ENCODE measurements at places on chromosomes 16 and 17.

GRCh38 chr16:5584109-5584508 lies 486.5 kb upstream of the EEF2KMT start:
- no peak for DNase-seq

DNA sequence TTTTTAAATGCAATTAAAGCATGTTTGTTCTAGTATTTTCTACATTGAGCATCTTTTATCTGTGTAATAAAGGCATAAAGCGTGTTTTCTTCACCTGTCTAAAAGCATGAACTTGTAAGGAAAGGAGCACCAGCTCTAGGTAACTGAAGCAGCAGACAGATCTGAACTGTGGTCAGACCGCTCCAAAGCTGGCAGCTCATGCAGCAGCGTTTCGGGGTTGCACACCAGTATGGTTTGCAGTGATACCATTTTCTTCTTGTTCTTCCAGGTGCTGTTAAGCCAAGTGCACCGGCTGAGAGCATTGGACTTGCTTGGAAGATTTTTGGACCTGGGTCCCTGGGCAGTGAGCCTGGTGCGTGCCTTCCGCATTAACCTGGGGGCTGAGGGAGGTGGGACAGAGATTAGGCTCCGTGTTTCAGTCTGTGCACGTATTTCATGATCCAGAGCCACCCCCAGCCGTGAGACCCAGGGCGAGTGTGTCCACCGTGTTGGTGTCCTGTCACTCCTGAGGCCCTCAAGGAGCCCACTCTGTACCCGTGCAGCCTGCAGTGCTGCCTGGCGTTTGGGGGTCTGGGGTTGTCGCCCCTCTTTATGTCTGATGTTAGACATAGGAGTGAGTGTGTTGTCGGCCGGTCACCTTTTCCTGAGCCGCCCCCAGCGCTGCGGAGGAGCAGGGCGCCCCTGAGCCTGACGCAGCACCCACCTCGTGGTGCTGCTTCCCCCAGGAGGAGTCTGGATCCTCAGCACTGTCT lies 136.3 kb upstream of the CHMP6 start:
- DNase-seq, result no peak

- DNase-seq, result no peak
Measured at GRCh38 chr16:54121539-54122295, 164.9 kb downstream of the IRX3 start.

- no peak for DNase-seq
Measured at GRCh38 chr16:456891-457483, 31.5 kb downstream of the RAB11FIP3 start.

DNA sequence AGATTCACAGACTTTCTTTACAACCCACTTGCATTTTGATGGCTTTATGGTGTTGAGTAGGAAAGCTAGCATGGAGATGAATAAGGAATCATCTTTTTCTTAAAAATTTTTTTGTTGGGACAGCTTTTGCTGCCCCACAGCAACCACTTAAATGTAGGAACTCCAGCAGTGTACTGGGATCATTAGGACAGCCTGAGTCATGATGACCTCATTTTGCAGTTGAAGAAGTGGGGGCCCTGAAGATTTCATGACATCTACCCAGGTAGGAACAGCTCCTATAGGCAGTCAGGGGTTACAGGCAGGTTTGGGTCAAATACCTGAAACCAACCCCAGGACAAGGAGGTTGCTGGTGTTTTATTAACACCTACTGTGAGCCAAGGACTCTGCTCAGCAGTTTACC lies 2.1 kb downstream of the METTL22 start:
- peak; percentile 60 for DNase-seq

- peak; percentile 91 for DNase-seq
Measured at GRCh38 chr16:69057400-69058378, 47.8 kb upstream of the HAS3 start.

DNA sequence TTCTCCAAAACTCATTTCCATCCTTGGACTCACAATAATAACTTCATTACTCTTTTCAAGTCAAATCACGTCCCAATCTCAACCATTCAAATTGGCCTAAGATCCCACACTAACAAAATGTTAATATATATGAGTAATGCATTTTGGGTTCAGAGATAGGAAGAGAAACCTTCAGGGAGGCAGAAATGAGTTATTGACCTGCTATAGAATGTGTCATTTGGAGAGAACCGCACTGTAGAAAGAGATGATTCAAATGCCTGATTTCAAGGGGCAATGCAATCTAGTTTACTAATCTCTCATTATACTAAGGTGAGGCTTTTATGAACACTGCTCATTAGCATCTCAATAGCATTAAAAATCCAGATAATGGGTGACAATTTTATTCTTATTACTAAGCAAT lies 1595.0 kb upstream of the GOT2 start:
- no peak for DNase-seq

DNA sequence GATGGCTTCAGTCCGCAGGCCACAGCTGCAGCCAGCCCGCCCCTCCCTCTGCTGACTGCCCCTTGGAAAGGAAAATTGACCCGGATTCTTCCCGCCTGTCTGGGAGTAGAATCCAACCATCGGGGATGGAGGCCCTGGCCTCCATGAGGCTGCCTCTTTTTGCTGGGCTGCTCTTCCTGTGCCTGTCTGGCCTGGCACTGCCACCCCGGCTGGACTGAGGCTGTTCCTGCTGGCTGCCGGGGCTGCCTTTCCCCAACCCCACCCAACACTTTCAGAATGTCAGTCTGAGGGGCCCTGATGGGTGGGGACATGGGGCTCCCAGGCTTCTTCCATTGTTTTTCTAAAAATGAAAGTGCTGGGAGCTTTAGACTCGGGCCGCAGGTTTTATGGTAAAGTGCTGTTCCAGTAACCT lies 7.3 kb downstream of the BAHCC1 start:
- DNase-seq, result no peak

DNA sequence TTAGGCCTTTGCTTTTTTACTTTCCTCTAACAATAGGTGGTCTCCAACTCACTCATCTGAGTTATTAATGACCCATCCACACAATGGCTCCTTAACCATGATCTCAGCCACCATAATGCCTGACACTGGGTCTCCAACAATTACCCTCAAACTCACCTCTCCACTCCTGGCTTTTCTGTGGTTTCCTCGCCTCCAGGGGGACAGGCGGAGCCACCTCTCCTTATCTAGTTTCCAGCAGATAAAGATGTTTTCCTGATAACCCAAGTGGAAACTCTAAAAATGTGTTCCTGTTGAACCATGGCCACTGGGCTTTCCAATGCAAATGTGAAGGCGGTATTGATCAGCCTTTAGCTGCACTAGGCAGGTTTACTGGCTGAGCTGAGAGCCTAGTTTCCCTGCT lies 9.4 kb upstream of the NOL11 start:
- DNase-seq, result no peak

DNA sequence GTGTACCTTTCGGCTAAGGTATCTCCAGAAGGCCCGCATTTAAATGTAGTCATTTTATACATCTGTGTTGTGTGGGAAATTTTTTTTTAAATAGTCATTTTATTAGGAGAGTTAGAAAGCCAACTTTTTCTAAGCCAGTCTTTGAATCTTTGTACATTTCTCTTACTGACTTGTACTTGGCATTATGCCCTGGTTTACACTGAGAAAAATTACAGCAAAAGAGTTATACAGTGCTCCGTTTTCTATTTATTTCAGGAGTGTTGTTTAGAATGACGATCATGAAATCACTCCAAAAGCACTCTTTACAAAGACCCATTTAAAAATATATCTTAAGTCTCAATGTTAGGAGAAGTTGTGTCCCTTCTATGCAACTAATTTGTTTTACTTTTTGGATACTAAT lies 91.8 kb downstream of the CYB561 start:
- DNase-seq, result no peak

GRCh38 chr17:72592967-72593325 lies 472.1 kb downstream of the SOX9 start:
- DNase-seq, result no peak

DNA sequence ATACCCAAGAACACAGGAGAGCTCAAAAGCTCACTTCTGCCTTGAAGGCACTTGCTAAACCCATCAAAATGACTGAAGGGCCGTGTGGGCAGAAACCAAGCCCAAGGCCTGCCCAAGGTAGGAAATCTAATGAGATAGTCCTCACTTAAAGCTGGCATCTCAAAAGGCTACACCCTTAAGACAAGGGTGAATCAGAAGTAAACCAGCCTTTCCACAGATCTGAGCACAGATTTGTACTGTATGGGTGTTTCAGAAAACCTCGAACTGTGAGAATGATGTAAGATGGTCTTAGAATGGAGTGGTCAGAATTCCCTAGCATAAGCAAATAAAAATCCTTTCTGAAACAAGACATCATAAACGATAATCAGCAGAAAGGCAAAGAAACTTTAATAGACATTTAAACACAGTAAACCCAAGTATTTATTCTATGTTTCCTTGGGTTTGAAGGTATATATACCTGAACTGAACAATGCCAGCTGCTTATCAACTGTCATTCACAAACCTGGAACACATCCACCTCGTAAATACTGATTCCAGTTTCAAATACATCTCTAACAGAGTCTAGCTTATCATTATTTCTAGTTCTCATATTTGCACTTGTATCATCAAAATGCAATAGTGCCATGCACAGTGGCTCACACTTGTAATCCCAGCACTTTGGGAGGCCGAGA lies 37.8 kb downstream of the GLG1 start:
- DNase-seq, result peak; percentile 39

- DNase-seq, result no peak
Measured at GRCh38 chr16:47528431-47528830, 67.3 kb downstream of the PHKB start.

- no peak for DNase-seq
Measured at GRCh38 chr16:50539053-50539695, 9.0 kb upstream of the NKD1 start.

DNA sequence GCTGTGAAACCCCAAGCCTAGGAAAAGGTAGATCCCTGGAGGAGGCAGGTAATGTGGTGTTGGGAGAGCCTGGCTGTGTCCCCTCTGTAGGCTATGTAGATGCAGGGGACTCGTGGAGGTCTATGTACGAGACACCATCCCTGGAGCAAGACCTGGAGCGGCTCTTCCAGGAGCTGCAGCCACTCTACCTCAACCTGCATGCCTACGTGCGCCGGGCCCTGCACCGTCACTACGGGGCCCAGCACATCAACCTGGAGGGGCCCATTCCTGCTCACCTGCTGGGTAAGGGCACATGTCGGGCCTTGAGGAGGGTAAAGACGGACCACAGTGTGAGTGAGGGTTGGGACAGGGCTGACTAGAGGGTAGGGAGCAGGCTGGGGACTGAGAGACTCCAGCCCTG lies 12.0 kb downstream of the ACE start:
- no peak for DNase-seq

- DNase-seq, result peak; percentile 45
Measured at GRCh38 chr16:11797957-11798299, 870 bp upstream of the ZC3H7A start.

- DNase-seq, result no peak
Measured at GRCh38 chr17:57657211-57657610, 87.9 kb downstream of the CCDC182 start.

DNA sequence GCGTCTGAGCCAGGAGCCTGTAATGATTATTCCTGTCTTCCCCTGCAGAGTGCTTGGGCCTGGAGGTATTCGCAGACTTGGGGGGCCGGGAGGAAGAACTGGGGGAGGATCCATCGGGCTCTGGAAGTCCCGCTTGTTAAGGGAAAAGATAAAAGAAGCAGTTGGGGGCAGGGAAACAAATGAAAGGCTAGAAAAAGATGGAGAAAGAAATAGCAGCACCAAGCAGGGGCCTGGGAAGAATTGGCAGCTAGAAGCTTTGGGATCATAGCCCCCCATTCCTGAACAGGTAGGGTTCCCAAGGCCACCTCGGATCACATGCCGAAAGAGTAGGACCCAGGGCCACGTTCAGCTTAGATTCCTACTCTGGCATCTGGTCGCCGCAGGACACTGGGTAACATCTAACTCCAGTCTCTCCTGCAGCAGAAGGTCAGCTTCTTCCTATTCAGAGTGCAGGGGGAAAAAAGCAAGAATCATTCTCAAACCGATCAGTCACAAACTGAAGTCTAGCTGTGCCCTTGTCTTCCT lies 23.6 kb downstream of the ADAM11 start:
- DNase-seq, result no peak

DNA sequence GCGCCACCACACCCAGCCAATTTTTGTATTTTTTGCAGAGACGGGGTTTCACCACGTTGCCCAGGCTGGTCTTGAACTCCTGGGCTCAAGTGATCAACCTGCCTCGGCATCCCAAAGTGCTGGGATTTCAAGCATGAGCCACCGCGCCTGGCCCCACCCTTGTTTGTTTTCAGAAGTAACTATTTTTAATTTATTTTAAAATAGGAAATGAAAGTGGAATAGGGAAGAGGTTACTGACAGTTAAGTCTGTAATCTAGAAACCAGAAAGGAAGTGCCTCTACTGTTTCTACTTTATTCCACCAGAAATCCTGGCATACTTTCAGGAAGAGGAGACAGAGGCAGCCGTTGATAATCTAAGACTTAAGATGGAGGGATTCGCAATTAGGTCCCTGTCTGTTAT lies 225.6 kb downstream of the TANC2 start:
- no peak for DNase-seq

- no peak for DNase-seq
Measured at GRCh38 chr16:56534847-56535383, 15.1 kb upstream of the BBS2 start.

DNA sequence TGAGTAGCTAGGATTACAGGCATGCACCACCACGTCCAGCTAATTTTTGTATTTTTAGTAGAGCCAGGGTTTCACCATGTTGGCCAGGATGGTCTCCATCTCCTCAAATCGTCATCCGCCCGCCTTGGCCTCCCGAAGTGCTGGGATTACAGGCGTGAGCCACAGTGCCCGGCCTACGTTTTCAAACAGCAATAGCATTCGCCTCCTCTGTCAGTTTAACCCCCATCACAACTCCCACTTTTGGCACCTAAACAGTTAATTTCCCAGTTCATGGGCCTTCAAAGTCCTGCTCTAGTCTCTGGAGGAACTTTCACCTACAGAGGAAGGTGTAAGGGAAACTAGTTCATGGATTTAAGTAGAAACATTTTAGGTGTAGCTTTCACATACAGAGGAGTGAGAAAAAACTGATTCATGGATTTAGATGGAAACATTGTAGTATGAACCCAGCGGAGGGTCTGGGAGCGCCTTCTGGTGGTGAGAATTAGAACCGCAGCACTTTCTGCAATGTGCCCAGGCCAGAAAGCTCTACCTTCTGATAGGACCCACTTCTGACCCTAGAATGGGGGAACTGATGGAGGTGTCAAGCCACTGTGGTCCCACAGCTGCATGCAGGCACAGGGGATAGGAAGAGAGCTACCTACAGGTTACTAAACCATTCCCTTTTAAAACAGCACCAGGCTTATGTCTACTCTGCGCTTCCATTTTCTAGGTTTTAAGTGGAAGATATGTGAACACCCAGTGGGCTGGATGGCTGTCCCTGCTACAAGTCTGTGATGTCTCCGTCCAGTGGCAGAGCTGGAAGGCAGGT lies 12.0 kb upstream of the MEOX1 start:
- peak; percentile 80 for DNase-seq

- no peak for DNase-seq
Measured at GRCh38 chr16:23387666-23388065, 65.3 kb downstream of the COG7 start.

All from ELR (cell line).